ENCODE measurements at places on chromosomes 7 and 10. TPM values are rescaled to one million over a fixed set of nuclear protein-coding genes. Genes with fewer than 3 reads are reported as not detected.
A peak's percentile ranks its signal among the peaks of the same experiment; 100 is the strongest.

The AUTS2 gene
- 0.87 TPM for total RNA-seq

The MINDY3 gene
- total RNA-seq: 19.2 TPM

The BAIAP2L1 gene
- total RNA-seq: 1.9 TPM

The INMT gene
- not detected for total RNA-seq

DNA sequence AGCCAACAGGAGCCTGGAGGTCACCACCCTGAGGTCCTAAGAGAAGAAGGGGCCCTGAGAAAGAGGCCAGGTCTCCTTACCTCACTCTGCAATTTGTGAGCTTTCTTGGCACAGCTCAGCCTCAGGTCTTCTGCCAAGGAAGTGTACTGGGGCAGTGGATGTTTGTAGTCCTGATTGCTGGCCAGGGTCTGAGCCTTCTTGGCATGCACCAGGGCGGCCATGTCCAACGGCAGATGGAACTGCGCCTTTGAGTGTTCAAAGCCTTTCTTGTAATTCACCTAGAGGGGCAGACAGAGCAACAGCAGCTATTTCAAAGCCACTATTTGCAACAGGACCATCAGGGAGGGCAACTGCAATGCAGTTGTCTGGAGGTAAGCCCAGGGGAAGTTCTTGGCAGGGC is 51.7 kb downstream of the NRAP start:
- DNase-seq: no peak

- DNase-seq: peak; percentile 56
These were observed at the start of gene ZC3HAV1L for GRCh38 chr7:139035586-139036353. Gene ZC3HAV1L, minus strand, starts transcription at chr7:139036042. Its CDS starts 25 bp downstream, at chr7:139036017.

- no peak for DNase-seq
These were observed 76.8 kb downstream of the VIPR2 start for GRCh38 chr7:159067576-159068487.

- DNase-seq: no peak
These were observed 503.5 kb downstream of the KIF20B start for GRCh38 chr10:90204956-90205314.

DNA sequence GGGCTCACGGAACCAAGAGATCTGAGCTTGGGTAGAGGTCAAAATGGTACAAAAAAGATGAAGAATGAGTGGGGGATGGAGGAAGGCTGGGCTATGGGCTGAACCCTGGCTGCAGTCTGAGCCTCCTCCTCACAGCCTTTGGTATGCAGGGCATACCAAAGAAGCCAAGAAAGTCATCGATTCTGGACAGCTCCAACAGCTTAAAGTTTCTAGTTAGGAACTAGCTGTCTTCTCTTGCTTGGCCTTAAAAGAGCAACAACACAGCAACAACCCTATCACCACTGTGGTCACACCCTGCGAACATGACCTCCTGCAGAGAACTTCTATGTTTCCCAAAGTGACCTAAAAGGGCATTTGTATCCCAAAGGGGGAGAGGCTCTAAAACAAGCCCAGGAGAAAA is 126.1 kb upstream of the EFCAB10 start:
- no peak for DNase-seq

GRCh38 chr10:63720072-63720537 is 198.9 kb downstream of the REEP3 start:
- peak; percentile 33 for DNase-seq

DNA sequence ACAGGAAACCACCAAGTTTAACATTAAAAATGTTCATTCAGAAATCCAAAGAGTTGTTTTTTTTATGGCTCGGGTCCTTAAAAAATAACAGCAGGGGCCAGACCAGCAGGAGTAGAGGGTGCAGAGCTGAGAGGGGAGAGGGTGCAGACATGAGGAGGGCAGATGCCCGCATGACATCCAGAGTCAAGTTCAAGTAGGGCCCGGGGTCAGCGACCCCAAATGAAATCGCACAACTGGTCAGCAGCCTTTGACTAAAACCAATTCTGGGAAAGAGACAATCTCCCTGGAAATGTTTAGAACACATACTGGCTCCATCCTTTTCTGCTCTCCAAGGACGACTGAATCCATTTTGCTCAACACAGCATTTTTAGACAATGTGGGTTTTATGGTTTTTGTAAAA is 297.5 kb downstream of the FGFR2 start:
- no peak for DNase-seq

GRCh38 chr7:12729112-12729511 is 41.7 kb downstream of the ARL4A start:
- no peak for DNase-seq

DNA sequence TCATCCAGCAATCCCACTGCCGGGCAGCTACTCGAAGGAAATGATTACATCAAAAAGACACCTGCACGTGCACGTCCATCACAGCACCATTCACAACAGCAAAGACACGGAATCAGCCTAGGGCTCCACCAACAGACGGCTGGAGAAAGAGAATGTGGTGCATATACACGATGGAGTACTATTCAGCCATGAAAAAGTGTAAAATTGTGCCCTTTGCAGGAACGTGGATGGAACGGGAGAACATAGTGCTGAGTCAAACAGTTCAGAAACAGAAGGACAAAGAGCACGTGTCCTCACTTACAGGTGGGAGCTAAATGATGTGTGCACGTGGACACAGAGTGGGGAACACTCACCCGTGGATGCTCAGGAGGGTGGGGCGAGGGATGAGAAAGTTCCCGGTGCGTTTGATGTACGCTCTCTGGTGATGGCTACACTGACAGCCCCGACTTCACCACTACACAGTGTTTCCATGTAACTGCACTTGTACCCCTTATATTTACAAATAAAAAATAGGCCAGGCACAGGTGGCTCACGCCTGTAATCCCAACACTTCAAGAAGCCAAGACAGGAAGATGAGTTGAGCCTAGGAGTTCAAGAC is 92.0 kb downstream of the PDGFA start:
- DNase-seq: no peak

All from activated T-helper 2 cell treated with anti-CD3 and anti-CD28 coated beads, Interferon-gamma antibody, Interleukin-2, Interleukin-4, amounts not matched to agents 10 μg/mL and 5 μg/mL and 100 μg/mL, durations not matched to agents 14 hours and 24 hours and 36 hours (primary cell).